ENCODE measurements at places on chromosomes 2 and 18. TPM values are rescaled to one million over a fixed set of nuclear protein-coding genes. Genes with fewer than 3 reads are reported as not detected.
A peak's percentile ranks its signal among the peaks of the same experiment; 100 is the strongest.

GRCh38 chr18:9328776-9329175 lies 5.8 kb upstream of the TWSG1 start:
- H3K4me1 ChIP-seq: peaks cover 2% of the 10 kb centered on the region
- H3K4me3 ChIP-seq: no peak overlapping the region
- H3K36me3 ChIP-seq: no peaks in the 10 kb centered on the region

- no peak overlapping the region for H3K27ac ChIP-seq
- no peaks in the 10 kb centered on the region for H3K36me3 ChIP-seq
- H3K4me3 ChIP-seq: no peak overlapping the region
- H3K4me1 ChIP-seq: no peaks in the 10 kb centered on the region
These were observed 122.9 kb upstream of the ZEB2 start for GRCh38 chr2:144642856-144643255.

DNA sequence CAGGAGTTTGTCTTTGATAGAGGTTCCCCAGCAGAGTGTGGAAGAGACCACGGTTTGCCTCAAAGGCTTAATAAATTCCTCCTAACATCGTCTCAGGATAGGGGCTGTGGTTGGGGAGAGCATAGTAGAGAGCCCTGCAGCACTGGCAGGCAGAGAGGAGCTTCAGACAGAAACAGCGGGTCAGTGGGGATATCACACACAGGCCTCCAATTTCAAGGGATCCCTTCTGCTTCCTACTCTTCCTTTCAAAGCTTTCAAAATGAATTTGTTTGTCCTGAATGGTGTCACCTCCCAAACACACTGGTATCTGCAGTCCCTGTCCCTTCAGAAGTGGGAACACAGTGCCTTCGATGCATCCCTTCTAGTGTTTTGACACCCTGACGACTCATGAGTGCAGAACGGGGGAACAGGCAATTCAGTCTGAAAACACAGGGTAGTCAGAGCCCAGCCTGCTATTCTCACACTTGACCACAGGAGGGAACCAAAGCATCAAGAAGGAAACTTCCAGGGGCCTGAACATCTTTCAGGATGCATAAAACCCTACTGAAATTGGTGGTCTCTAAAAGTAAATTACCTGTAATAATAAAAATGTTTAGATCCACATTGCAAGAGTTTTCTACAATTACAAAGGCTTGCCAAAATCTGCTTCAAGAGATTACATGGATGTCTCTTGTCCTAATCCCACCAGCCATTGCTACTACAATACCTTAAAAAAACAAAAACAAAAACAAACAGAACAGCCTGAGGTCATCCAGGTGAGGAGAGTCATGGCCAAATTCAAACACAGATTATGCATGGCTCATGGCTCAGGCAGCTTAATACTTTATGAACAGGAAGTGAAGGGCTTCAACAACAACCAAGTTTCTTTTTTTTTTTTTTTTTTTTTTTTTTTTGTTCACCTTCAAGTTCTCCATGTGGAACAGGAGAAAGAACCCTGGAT lies 49.8 kb downstream of the SLC14A2 start:
- DNase-seq: peak; percentile 78
- peaks cover 3% of the 10 kb centered on the region for H3K27me3 ChIP-seq
- no peak overlapping the region for H3K27ac ChIP-seq
- no peaks in the 10 kb centered on the region for H3K36me3 ChIP-seq
- no peak overlapping the region for H3K4me3 ChIP-seq

Gene GKN1
- 0.09 TPM for total RNA-seq

DNA sequence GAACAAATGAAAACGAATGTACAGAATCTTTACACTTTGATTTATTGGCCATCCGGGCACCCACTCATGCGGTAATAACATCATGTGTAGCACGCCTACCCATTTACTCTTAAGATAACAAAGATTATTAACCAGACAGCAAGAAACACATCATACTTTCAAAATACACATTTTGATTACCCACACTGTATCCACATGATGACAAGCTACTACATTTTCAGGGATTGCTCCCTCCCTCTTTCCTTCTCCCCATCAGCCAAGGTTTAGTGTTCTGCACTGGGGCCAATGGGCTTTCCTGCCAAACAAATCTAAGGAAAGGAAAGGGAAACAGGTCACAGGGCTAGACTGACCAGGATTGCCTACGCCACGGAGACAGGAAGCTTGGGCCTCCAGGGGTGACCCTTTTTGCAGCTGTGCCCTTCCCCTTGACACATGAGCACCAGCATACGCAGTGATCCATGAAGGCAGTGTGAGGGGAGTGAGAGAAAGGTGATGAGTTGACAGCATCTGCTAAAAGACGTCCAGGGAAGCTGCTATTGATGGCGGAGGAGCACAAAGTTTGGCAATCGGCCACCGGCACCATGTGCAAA lies 76.5 kb downstream of the ZNF521 start:
- H3K36me3 ChIP-seq: no peaks in the 10 kb centered on the region
- DNase-seq: peak; percentile 83
- H3K4me3 ChIP-seq: no peak overlapping the region
- H3K27me3 ChIP-seq: no peaks in the 10 kb centered on the region
- H3K27ac ChIP-seq: peak overlapping the region; percentile 52

GRCh38 chr18:43625582-43625981 lies 348.3 kb upstream of the SYT4 start:
- H3K36me3 ChIP-seq: no peaks in the 10 kb centered on the region
- no peak overlapping the region for H3K4me3 ChIP-seq
- H3K4me1 ChIP-seq: no peaks in the 10 kb centered on the region
- H3K27me3 ChIP-seq: no peaks in the 10 kb centered on the region

DNA sequence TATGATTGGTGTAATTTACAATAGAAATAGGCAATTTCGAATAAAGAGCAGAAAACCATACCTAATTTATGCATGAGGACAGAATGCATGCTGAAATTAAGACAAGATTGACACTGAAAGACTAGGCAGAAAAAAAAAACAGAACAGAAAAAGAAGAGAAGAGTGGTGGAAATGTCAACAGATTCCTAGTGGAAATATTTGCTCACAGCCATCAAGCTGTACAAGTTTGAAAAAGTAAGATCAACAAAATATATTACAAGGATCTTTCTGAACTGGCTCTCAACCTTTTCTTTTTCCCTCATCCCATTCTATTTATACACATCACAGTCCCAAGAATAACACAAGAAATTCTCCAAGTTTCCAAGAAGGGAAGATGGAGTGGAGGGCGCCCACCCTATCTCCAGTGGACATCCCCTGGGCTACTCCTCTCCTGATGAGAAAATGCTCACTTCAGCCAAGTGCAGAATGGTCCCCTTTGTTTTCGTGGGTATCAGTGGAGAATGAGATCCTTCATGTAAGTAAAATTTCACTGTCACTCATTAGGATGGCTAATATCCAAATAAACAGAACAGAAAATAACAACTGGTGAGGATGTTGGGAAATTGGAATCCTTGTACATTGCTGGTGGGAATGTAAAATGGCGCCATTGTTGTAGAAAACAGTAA lies 51.0 kb upstream of the ZNF532 start:
- H3K27ac ChIP-seq: peak overlapping the region; percentile 32
- no peak overlapping the region for H3K4me3 ChIP-seq
- no peaks in the 10 kb centered on the region for H3K27me3 ChIP-seq
- H3K36me3 ChIP-seq: no peaks in the 10 kb centered on the region

DNA sequence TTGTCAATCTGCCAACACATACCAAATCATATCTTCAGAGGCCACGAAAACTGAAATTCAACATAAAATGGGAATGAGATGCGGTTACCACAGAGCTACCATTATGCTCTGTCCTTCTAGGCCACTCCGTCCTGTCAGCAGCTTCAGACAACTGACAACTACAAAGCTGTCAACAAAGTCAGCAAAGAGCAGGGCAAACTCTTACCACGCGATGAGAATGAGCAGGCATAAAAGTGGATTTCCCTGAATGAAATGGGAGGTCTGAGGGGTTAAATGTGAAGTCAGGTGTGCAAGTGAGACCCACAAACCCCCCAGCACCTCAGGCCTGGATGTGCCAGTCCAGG lies 130.1 kb downstream of the LNPK start:
- H3K4me3 ChIP-seq: no peak overlapping the region
- H3K4me1 ChIP-seq: peaks cover 16% of the 10 kb centered on the region
- DNase-seq: no peak

DNA sequence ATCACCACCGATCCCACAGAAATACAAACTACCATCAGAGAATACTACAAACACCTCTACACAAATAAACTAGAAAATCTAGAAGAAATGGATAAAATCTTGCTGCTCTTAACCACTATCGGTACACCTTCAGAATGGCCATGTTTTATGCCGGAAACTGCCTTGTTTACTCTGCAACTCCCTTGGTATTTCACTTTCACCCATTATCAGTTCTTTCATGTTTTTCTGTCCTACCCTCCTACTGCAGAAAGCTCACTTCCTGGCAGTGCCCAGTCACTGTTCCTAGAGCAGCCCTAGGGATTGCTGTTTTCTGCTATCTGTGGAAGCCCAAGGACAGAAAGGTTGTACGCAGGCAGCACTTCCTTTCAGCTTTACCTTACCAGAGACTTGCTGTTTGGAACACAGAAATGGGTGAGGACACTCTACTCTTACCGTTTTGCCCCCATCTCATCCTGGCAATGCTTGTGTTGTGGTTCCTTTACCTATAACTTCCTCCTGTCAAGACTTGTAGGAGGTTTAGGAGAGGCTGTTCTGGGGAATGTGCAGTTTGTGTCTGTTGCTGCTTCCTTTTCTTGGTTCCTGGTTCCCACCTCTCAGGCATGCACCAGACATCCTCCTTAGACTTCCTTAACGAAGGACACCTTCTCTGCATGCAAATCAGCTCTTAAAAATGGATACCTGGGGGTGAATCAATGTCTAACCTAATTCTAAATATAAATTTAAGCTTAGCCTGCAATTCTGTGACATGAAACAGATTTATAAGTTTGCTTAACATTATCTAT lies 394.4 kb downstream of the SPAG16 start:
- H3K36me3 ChIP-seq: no peaks in the 10 kb centered on the region
- H3K27ac ChIP-seq: no peak overlapping the region
- H3K4me1 ChIP-seq: no peaks in the 10 kb centered on the region
- DNase-seq: no peak
- H3K27me3 ChIP-seq: no peaks in the 10 kb centered on the region
- no peak overlapping the region for H3K4me3 ChIP-seq

DNA sequence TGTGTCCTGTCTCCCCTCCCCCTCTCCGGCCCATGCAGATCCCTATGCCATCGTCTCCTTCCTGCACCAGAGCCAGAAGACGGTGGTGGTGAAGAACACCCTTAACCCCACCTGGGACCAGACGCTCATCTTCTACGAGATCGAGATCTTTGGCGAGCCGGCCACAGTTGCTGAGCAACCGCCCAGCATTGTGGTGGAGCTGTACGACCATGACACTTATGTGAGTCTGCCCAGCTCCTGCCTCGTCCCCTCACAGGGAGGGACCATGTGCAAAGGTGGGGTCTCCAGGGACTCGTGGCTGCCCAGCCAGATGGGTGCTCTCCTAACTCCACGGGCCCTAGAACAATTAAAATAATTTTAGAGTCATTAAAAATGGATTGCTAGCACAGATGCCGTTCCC lies 145.2 kb downstream of the DYSF start:
- H3K4me3 ChIP-seq: no peak overlapping the region
- peaks cover 19% of the 10 kb centered on the region for H3K4me1 ChIP-seq
- H3K27ac ChIP-seq: no peak overlapping the region
- peaks cover 30% of the 10 kb centered on the region for H3K36me3 ChIP-seq

Gene SLC40A1
- 37.4 TPM for total RNA-seq

Gene BOLL
- 0.62 TPM for total RNA-seq

- no peaks in the 10 kb centered on the region for H3K36me3 ChIP-seq
- peaks cover 4% of the 10 kb centered on the region for H3K4me1 ChIP-seq
- no peak overlapping the region for H3K27ac ChIP-seq
- peak; percentile 1 for DNase-seq
These were observed 266.4 kb downstream of the GPD2 start for GRCh38 chr2:156702541-156702940.

Gene SERPINB2
- total RNA-seq: 0.27 TPM

GRCh38 chr2:158095912-158096311 lies 5.8 kb upstream of the UPP2 start:
- H3K27me3 ChIP-seq: no peaks in the 10 kb centered on the region
- no peak overlapping the region for H3K4me3 ChIP-seq
- no peaks in the 10 kb centered on the region for H3K4me1 ChIP-seq
- H3K36me3 ChIP-seq: no peaks in the 10 kb centered on the region

- peaks cover 13% of the 10 kb centered on the region for H3K36me3 ChIP-seq
- no peak for DNase-seq
- H3K4me1 ChIP-seq: no peaks in the 10 kb centered on the region
These were observed 8.9 kb upstream of the SPDYA start for GRCh38 chr2:28801726-28802125.

Gene EFR3B
- 3.2 TPM for total RNA-seq

Gene DSG2
- 2.3 TPM for total RNA-seq

DNA sequence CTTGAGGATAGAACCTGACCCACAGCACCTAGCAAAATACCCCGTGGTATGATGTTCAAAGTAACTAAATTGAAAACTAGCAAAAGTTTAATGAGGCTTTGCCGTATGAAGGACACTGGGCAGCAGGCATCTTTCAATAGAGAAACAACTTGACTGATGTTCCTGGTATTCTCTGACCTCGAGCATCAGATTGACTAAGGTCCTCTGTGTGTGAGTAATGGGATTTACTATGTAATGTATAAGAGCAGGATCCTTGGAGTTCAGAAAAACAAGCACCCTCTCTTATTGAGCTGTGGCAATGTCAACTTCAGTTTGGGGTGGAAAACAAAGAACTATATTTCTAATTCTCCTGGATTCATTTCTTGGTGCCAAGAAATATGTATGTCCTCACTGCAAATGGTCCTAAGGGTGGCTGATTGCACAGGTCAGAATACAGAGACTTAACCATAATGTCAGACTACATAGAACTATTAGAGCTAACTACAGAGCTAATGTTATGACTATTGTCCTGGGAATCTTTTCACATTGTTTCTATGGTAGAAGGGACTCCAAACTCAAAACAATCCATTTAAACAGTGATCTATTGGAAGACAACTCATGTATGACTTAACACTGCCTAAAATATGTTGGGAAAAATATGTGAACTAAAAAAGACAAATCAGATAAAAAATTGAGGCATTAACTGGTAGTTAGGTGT lies 4.4 kb downstream of the TNFAIP6 start:
- no peak overlapping the region for H3K4me3 ChIP-seq
- H3K27ac ChIP-seq: peak overlapping the region; percentile 67
- no peaks in the 10 kb centered on the region for H3K4me1 ChIP-seq

DNA sequence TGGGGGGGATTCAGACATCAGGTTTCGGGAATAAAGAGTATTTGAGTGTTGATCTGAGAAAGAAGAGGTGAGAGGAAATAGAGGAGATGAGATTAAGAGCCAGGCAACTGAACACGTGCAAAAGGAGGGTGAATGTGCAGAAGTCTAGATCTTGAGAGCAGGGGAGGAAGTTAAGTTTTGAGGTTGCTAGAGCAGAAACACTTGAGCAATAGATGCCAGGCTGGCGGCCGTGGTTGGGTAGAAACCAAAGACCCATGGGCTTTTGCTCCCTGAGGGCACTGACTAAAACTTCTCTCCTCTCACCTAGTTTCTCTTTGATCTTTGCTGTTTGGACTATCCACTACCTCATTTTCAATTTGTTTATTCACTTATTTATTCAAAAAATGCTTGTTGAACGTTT lies 116.0 kb downstream of the CDC42EP3 start:
- no peaks in the 10 kb centered on the region for H3K27me3 ChIP-seq
- no peaks in the 10 kb centered on the region for H3K4me1 ChIP-seq
- DNase-seq: no peak
- H3K27ac ChIP-seq: no peak overlapping the region
- H3K4me3 ChIP-seq: no peak overlapping the region

- peaks cover 3% of the 10 kb centered on the region for H3K36me3 ChIP-seq
- no peaks in the 10 kb centered on the region for H3K4me1 ChIP-seq
- H3K27me3 ChIP-seq: no peaks in the 10 kb centered on the region
- DNase-seq: no peak
- H3K4me3 ChIP-seq: no peak overlapping the region
These were observed 35.1 kb downstream of the NLRC4 start for GRCh38 chr2:32229635-32230034.

- H3K36me3 ChIP-seq: no peaks in the 10 kb centered on the region
- no peak overlapping the region for H3K4me3 ChIP-seq
- H3K27ac ChIP-seq: no peak overlapping the region
These were observed 114.5 kb upstream of the TANK start for GRCh38 chr2:161045726-161046125.

All from muscle of leg (tissue), 16 donors.